IPS-NIHi11 (cell line): ENCODE measurements at places on chromosomes 3 and 15.

DNA sequence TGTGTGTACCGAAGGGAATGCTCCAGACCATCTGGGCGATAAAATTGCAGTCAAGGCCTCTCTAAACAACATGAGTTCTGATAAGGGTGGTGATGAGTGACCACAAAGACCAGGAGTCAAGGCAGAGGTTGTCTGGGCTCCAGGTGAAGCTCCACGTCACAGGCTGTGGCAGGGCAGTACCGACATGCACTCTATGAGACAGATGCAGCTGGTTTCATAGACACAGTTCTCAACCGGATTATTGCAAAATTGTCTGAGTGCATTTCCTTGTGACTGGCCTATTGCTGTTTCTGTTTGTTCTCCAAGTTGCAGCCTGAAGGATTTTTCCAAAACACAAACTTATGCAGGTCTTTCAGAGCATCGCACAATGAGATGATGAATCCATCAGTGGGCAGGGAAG lies 157.5 kb upstream of the HES1 start:
- DNase-seq = no peak

DNA sequence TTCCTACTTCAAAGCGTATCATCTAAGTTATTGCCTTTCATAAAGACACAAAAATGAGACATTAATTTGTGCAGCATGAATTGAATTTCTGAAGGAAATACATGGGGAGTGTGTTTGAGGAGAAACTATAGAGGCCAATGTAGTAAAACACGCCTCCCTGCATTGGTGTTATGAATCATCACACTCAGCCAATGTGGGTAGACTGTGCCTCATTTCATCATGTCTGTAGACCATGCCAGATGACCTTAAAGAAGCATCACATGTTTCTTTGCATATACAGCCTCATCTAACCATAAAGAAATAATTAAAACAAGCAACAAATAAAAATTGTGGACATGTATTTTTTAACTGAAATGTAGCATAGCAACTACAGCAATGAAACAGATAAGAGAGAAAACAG lies 486.0 kb upstream of the ADAMTS9 start:
- DNase-seq = no peak

DNA sequence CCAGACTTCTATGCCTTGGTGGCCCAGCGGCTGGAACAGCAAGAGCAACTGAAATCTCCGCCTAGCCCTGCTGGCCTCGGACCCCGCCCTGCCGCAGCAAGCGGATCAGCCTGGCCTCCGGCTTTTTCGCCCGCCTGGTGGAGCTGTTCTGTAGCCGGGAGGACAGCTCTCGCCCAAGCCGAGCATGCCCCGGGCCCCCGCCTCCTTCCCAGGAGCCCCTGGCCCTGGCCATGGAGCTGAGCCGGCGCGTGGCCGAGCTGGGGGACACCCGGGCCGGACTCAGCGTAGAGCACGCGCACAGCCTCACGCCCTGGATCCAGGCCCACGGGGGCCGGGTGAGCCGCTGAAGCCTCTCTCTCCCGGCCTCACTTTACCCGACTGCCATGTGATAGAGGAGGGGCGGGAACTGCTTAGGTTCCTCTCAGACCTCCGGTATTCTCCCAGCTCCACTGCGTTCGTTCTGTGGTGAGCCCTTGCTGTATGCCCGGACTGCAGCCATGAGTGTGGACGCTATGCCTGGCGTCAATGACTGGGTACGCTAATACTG lies 24.1 kb upstream of the MRPL3 start:
- DNase-seq = peak; percentile 71

DNA sequence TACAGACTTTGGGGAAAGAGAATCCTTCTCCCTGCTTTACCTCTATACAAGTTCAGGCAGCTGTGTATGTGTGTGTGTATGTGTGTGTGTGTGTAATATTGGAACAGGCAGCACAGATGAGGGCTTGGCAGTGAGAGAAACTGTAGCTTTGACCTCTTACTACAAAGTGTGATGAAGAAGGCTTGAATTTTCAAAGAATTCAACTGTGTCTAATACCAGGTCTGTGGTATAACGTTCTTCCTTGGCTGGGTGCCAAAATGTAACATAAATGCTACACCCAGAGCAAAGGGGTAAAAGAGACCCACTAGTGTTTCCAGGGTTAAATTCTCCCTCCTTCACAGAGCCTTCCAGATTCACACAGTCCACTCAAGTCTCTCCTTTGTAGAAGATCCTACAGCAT lies 51.1 kb downstream of the CHST2 start:
- DNase-seq = no peak

- no peak for DNase-seq
Measured at GRCh38 chr3:188453431-188454384, 299.8 kb downstream of the LPP start.

DNA sequence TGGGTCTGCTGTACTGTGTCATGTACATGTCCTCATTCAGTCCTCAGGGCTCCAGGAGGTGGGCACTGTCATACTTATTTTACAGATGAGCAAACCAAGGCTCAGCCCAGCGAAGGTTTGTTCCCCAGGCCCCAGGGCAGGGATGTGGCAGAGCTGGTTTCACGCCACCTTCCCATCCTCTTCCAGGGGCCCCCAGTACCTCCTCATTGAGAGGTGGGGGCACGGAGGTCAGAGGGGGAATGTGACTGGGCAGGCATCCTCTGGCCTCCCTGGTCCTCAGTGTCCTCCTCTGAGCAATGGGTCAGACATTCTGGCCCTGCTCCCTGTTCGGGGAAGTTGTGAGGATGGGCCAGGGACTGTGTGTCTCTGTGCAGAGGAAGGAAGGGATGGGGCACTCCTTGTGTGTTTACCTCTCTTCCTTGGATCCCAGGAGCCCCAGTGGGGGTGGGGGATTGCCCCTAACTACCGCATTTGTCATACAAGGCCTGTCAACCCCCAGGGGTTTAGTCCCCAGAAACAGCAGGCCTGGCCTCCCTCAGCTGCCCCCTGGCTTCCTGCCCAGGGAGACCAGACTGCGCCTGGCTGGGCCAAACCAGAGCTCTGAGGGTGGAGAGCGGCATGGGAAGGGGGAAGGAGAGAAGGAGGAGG lies 65.9 kb upstream of the LCTL start:
- no peak for DNase-seq

- DNase-seq = no peak
Measured at GRCh38 chr15:42508263-42508690, 12.8 kb downstream of the SNAP23 start.

DNA sequence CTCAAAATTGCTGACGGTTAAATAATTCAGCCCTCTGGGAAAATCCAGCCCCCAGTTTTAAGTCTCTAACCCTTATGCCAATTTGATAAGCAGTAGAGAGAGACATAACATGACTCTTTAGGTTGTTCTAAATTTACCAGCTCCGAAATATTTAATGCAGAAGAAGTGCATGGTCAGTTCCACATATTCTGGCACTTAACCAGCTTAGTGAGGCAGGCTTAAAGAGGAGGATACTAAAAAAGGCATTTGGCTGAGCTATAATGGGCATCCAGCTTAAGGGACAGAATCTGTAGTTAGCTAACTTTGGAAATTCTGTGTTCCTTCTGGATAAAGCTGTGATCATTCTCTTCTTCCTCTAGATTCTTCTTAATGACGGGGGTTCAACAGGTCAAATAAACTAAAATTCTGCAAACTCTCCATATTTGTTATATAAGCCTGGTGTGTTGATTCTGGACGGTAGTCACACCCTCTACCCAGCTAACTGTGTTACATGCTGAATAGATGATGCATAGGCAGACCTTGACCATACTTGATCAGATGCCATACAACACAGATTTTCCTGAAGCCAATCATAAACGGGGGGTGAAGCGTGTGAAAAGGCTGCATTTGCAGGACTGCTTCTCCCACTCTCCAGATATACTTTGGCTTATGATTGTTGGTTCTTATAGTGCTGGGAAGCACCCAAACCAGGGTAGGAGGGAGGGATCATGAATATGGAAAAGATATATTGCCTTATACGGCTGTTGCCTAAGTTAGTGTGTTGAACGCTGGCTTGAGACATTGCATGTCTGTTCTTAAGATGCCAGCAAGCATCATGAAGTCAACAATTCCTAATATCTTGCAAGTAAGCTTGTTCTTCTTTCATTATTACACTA lies 118.4 kb downstream of the FGF12 start:
- no peak for DNase-seq

- no peak for DNase-seq
Measured at GRCh38 chr15:95162069-95162468, 930.7 kb downstream of the MCTP2 start.

GRCh38 chr15:32698773-32699390 lies 18.9 kb upstream of the GREM1 start:
- DNase-seq = peak; percentile 16

- no peak for DNase-seq
Measured at GRCh38 chr3:149128821-149129220, 617 bp upstream of the HPS3 start.

- DNase-seq = no peak
Measured at GRCh38 chr15:57823325-57823882, 116.9 kb downstream of the POLR2M start.

- DNase-seq = no peak
Measured at GRCh38 chr3:189914799-189915198, 205.9 kb downstream of the P3H2 start.

- DNase-seq = no peak
Measured at GRCh38 chr3:110430146-110430545, 641.5 kb upstream of the NECTIN3 start.

DNA sequence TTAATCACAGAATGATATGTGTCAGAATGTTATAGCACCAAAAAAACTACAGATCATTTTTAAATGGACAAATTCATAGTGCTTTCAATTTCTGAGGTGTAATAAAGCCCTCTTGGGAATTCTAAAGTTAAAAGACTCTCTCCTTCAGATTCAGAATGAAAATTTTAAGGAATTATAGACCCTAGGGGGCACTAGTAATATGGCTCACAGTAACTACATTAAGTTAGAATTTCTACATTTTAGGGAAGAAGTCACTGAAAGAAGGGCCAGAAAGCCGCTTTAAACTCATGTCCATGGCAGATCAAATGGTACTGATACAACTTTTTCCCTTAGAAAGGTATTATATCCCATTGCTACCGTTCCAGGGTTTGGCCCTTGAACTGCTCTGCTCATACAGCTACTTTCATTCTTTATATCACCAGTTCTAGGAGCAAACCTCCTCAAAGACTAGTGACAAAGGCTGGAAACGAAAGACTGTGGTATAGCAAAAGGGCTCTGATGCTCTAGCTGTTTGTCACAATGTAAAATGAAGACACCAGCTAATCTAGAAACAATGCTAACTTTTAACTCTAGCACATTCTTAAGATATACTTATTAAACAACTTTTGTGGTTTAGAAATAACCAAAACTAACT lies 18.1 kb downstream of the DAZL start:
- DNase-seq = no peak

DNA sequence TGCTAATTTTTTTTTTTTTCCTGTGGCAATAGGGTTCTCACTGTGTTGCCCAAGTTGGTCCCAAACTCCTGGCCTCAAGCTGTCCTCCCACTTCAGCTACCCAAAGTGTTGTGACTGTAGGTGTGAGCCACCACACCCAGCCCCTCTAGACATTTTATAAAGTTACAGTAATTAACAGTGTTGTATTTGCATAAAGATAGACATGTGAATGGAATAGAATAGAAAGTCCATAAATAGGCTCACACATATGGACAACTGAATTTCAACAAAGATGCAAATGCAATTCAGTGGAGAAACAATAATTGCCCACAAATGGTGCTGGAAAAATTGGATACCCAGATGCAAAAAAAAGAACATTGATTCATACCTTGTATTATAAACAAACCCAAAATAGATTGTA lies 39.9 kb downstream of the PLS1 start:
- no peak for DNase-seq

DNA sequence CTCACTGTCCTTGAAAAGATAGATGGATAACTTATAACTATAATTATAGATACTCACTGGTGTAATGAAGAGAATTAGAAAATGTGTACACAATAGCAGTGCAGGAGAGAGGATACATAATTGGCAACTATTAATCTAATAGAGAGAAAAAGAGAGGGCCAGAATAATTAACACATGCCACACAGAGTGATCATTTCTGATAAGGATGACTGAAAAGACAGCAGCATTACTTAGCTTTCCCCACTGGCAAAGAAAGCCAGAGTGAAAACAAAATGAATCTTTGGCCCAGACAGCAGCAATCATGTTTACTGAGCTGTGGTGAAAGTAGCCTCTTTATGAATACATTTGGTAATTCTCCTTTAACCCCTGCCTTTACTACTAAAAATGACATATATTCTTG lies 493.3 kb upstream of the ROBO1 start:
- no peak for DNase-seq

- no peak for DNase-seq
Measured at GRCh38 chr3:138441742-138442141, 7.3 kb downstream of the ESYT3 start.

DNA sequence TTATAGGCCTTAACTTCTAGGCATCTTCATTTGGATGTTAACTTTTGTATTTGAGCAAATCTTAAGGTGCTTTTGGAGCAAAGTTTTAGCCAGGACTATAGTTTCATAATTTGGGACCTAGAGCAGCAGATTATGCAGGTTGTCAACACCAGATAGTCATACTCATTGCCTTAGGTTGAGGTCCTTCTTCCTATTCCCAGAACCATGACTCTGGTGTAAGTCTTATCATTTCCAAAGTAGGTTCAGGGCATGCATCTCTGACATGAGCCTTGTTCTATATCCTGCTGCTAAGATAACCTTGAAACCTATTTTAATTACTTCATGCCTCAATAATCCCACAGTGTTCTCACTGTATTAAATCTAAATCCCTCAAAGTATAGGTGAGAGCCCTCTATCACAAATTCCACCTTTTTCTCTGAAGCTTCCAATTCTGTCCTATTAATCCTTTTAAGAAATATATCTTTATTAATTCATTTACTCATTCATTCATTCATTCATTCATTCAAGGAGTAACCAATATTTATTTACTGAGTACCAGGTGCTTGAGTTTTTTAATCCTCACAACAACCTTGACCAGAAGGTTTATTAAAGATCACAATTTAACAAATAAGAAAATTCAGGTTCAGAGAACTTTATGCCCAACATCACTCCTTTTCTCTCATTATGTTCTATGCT lies 2.7 kb upstream of the FNDC3B start:
- DNase-seq = no peak
